Activated naive CD8-positive, alpha-beta T cell treated with anti-CD3 and anti-CD28 coated beads for 36 hours (primary cell): ENCODE measurements at places on chromosomes 13 and 19. TPM values are rescaled to one million over a fixed set of nuclear protein-coding genes. Genes with fewer than 3 reads are reported as not detected.
A peak's percentile ranks its signal among the peaks of the same experiment; 100 is the strongest.

- no peak overlapping the region for H3K27ac ChIP-seq
- no peaks in the 10 kb centered on the region for H3K27me3 ChIP-seq
- peaks cover 1% of the 10 kb centered on the region for H3K4me1 ChIP-seq
- no peak overlapping the region for H3K4me3 ChIP-seq
- DNase-seq: no peak
These were observed 20.1 kb downstream of the KRTDAP start for GRCh38 chr19:35470128-35470527.

Gene TTC9B
- total RNA-seq: not detected

Gene SLC6A16
- 1.4 TPM for total RNA-seq

DNA sequence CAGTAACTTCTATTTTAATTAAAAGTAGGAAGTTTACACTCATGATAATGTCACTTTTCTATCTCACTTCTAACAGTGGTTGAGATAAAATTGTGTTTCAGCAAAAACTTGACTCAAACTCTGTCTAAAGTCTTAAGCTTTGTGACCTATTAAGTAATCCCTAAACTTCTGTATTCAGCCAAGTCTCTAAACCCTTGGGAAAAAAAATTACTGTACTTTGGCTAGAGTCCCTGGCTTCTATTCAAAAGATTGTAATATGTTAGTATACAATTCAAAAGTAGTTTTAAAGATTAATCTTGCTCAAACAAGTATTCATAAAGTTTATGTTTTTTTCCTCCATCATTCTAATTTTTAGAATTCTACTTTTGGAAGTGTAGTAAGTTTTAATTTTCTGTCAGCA is 1248.8 kb downstream of the UQCRFS1 start:
- DNase-seq: no peak
- no peaks in the 10 kb centered on the region for H3K4me1 ChIP-seq
- peaks cover 5% of the 10 kb centered on the region for H3K27me3 ChIP-seq
- no peaks in the 10 kb centered on the region for H3K36me3 ChIP-seq

DNA sequence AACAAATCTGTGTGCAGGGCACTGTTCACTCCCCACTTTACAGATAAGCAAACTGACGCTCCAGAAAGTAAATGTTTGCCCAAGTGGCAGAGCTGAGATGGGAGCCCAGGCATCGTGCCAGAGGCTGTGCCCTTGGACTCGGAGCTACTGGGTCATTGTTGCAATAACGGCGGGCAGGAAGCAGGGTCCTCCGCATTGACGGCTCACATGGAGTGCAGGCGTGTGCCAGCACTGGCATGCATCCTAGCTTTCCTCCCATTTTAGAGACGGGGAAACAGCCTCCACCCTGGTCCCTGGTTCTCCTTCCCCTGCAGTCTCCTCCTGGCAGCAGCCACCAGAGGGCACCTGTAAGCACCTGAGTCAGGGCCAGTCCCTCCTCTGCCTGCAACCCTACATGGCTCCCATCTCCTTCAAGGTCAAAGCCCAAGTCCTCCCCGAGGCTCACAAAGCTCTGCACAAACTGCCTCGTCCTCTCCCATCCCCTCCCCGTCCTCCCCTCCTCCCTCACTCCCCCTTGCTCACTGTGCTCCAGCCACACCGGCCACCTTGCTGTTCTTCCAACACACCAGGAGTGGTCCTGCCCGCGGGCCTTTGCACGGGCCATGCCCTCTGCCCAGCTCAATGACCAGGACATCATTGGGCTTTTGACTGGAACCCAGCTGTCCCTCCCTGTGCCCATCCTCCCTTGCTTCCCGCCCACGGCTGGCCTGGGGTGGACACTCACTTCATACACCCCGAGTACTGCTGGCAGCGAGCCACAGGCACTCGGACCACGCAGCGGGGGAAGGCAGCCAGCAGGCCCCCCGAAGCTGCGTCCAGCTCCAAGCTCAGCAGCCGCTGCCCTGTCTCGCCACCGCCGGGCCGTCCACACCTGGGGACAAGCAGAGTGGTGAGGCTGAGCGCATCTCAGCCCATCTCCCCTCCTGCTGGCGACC is 7.7 kb upstream of the LRG1 start:
- H3K4me3 ChIP-seq: no peak overlapping the region
- H3K27me3 ChIP-seq: peaks cover 8% of the 10 kb centered on the region
- H3K27ac ChIP-seq: no peak overlapping the region
- DNase-seq: peak; percentile 26
- H3K4me1 ChIP-seq: no peaks in the 10 kb centered on the region

- peak within 1 kb of the TSS; percentile 70 for H3K4me3 ChIP-seq
- DNase-seq: no peak
- no peak within 1 kb of the TSS for H3K27ac ChIP-seq
- peaks cover 62% of the 10 kb centered on the region for H3K27me3 ChIP-seq
- H3K36me3 ChIP-seq: no peaks in the 10 kb centered on the region
These were observed at the start of gene COX6B2 for GRCh38 chr19:55354698-55355212. Gene COX6B2, minus strand, starts transcription at chr19:55354719. Its CDS starts 198 bp downstream, at chr19:55354521.

DNA sequence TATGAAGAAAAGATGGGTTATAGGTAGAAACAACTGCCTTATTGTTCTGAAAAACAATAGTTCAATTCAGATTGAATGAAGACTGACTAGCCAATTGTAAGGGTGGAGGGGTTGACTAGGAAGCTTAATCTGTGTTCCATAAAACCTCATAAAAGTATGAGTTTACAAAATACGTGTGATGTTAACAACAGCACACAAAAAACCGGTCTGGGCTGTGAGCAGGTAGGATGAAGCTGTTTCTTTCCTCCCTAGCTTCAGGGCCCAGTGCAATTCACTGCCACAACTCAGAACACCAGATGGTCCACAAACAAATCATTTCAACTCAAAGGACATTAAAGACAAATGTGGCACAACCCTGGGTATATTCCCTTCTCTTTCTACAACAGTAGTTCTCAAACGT is 3.2 kb downstream of the OXGR1 start:
- DNase-seq: no peak
- H3K27ac ChIP-seq: no peak overlapping the region
- peaks cover 2% of the 10 kb centered on the region for H3K36me3 ChIP-seq
- H3K4me1 ChIP-seq: peaks cover 5% of the 10 kb centered on the region
- H3K27me3 ChIP-seq: peaks cover 52% of the 10 kb centered on the region
- H3K4me3 ChIP-seq: no peak overlapping the region

Gene FGF22
- not detected for total RNA-seq

Gene PSG7
- total RNA-seq: not detected

DNA sequence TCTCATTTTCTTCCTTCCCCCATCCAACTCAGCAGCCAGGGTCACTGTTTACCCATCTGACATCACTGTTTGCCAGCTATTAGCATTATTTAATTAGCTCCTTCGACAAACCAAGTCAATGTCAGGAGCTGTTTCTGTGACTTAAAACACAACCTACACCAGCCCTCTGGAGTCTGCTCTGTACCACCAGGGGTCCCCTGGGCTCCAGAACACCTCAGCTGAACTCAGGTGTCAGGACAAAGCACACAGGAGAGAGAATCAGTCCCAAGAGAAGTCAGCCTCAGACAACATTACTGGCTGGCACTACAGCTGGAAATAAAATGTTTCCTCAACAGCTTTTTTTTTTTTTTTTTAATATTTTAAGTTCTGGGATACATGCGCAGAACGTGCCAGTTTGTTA is 45.1 kb downstream of the DCLK1 start:
- no peak overlapping the region for H3K4me3 ChIP-seq
- no peak for DNase-seq
- no peak overlapping the region for H3K27ac ChIP-seq
- no peaks in the 10 kb centered on the region for H3K4me1 ChIP-seq
- no peaks in the 10 kb centered on the region for H3K36me3 ChIP-seq

- H3K27me3 ChIP-seq: no peaks in the 10 kb centered on the region
- peaks cover 20% of the 10 kb centered on the region for H3K36me3 ChIP-seq
- DNase-seq: no peak
- no peak overlapping the region for H3K27ac ChIP-seq
- peaks cover 8% of the 10 kb centered on the region for H3K4me1 ChIP-seq
- H3K4me3 ChIP-seq: no peak overlapping the region
These were observed 22.2 kb downstream of the FUZ start for GRCh38 chr19:49790866-49791265.

- no peak overlapping the region for H3K27ac ChIP-seq
- no peaks in the 10 kb centered on the region for H3K4me1 ChIP-seq
- H3K27me3 ChIP-seq: no peaks in the 10 kb centered on the region
- peaks cover 3% of the 10 kb centered on the region for H3K36me3 ChIP-seq
- DNase-seq: no peak
These were observed 55.4 kb downstream of the DPF1 start for GRCh38 chr19:38168637-38169036.

- H3K27ac ChIP-seq: peak overlapping the region; percentile 72
- no peaks in the 10 kb centered on the region for H3K27me3 ChIP-seq
- H3K4me1 ChIP-seq: peaks cover 39% of the 10 kb centered on the region
These were observed 444.8 kb downstream of the FOXO1 start for GRCh38 chr13:40221460-40222201.

DNA sequence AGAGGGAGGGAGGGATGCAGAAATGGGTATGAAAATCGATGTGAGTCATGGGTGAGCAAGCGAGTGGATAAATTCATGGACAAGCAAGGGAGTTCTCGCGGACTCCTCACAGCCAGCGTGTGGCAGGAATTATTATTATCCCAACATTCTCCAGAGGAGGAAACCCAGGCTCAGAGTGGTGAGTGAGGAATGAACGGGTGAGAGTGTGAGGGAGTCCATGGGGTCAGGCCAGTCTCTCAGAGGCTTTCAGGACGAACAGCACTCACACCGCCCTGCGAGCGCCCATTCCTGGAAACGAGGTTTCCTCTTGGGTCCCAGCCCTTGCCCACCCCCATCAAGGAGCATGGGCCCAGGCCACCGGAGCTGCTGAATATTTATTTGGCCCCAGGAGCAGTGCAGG is 6.3 kb upstream of the DNAAF3 start:
- no peak for DNase-seq
- H3K36me3 ChIP-seq: no peaks in the 10 kb centered on the region
- peaks cover 96% of the 10 kb centered on the region for H3K27me3 ChIP-seq
- H3K4me1 ChIP-seq: peaks cover 3% of the 10 kb centered on the region
- H3K27ac ChIP-seq: no peak overlapping the region
- peak overlapping the region; percentile 45 for H3K4me3 ChIP-seq

Gene KRTDAP
- total RNA-seq: not detected

Gene RAB3A
- 3.2 TPM for total RNA-seq

Gene FNDC3A
- total RNA-seq: 24.1 TPM

Gene SIGLEC6
- total RNA-seq: not detected

GRCh38 chr13:74573654-74574053 is 439.4 kb upstream of the KLF12 start:
- peak; percentile 8 for DNase-seq
- no peak overlapping the region for H3K4me3 ChIP-seq
- H3K27ac ChIP-seq: no peak overlapping the region
- H3K36me3 ChIP-seq: no peaks in the 10 kb centered on the region
- peaks cover 31% of the 10 kb centered on the region for H3K27me3 ChIP-seq

DNA sequence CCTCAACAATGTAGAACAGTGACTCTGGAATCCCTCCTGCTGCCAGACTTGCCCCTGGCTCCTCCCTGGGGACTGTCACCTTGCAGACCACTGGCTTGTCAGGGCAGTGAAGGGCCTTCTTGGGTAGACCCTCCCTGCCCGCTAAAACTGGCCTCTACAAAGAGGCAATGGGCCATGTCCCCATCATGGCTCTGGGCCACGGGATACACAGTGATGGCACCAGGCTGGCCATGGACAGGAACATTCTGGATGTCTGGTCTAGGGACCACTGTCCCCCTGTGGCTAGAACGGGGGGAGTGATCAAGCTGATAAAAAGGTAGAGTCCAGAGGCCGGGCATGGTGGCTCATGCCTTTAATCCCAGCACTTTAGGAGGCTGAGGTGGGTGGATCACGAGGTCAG is 60.9 kb downstream of the ACSBG2 start:
- H3K27me3 ChIP-seq: no peaks in the 10 kb centered on the region
- DNase-seq: no peak
- H3K4me1 ChIP-seq: peaks cover 9% of the 10 kb centered on the region
- H3K36me3 ChIP-seq: peaks cover 43% of the 10 kb centered on the region

Gene HSH2D
- 29.8 TPM for total RNA-seq

DNA sequence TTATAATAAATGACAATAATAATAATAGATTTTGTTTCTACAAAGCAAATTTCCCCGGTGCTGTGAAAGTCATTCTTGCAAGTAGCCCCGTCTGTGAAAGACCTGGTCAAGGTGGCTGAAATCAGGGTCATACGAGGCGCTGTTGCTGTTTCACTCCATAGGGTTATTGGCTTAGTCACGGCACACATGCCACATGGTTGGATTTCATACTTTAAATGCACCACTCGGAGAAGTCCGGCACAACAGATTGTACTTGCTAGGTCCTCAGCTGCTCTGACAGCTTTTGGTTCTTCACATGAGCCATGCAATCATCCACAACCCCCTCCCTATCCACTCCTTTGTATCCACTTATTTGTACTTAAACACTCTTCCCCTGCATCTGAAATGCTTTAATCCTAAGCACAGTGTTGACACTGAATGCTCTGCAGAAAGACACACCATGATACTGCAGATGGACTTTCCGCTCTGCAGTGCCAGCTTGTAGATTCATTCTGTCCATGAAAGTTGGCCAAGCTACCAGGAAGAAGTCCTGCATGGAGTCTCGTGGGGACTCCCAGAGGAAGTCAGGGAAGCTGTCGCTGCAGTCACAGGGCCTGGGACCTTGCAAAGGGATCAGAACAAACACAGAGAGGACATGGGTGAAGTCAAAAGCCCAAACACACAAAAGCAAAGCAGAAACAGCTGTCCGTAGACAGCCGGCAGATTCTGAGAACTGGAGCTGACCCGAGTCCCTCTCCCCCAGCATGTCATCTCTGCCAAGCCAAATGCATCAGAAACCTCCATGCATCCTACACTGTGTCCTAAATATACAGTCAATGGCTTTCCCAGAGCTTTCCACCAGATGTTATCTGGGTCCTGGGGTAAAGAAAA is 124.6 kb downstream of the COL4A2 start:
- no peaks in the 10 kb centered on the region for H3K4me1 ChIP-seq
- no peak for DNase-seq
- no peak overlapping the region for H3K4me3 ChIP-seq
- no peak overlapping the region for H3K27ac ChIP-seq

DNA sequence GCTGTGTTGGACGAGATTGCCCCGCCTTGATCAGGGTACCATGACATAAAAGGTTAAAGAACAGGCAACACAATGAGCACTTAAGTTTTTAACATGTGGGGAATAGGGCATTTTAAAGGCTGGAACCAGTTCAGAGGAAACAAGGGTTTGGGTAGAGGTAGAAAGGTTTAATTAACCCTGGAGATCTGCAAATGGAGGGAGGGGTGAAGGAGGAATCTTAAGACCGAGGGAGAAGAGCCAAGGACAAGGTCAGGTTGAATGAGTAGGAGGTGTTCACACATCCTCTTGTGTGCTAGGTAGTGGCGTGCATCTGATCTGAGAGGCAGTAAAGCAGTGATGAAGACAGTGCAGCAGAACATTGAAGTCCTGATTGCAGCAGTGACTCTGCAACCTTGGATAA is 28.5 kb downstream of the SKA3 start:
- peaks cover 18% of the 10 kb centered on the region for H3K36me3 ChIP-seq
- H3K27ac ChIP-seq: peak overlapping the region; percentile 13
- H3K4me1 ChIP-seq: peaks cover 27% of the 10 kb centered on the region
- DNase-seq: no peak
- no peaks in the 10 kb centered on the region for H3K27me3 ChIP-seq
